NB4 (cell line): ENCODE measurements at places on chromosomes 12 and 14.

DNA sequence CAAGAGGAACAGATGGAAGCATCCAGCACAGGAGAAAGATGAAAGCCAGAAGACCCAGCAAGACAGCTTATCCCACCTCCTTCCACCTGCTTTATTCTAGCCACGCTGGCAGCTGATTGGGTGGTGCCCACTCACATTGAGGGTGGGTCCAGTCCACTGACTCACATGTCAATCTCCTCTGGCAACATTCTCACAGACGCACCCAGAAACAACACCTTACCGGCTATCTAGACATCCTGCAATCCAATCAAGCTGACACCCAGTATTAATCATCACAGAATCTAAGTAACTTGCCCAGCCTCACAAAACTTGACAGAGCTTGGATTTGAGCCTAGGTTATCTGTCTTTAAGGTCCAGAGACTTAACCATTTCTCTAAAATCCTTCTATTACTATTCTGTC lies 208.9 kb downstream of the PAH start:
- no peak for DNase-seq

- peak; percentile 50 for DNase-seq
These were observed 125.9 kb downstream of the CALM1 start for GRCh38 chr14:90522571-90523191.

DNA sequence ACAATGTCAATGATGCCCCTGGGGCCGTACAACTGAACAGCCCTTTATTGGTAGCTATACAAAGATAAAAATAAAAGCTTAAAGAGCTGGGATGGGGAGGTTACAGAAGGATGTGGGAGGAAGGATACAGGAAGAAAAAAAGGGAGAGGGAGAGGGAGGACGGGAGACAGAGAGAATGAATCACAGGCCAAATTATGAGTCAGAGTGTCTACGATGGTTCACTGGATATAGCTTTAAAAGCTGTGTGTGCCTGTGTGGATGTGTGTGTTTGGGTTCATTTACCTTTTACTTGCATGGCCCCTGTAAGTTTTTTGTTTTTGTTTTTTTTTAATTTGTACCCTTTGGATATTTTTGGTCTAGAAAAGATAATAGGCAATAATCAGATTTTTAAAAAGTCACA lies 111.9 kb downstream of the CCDC60 start:
- no peak for DNase-seq

DNA sequence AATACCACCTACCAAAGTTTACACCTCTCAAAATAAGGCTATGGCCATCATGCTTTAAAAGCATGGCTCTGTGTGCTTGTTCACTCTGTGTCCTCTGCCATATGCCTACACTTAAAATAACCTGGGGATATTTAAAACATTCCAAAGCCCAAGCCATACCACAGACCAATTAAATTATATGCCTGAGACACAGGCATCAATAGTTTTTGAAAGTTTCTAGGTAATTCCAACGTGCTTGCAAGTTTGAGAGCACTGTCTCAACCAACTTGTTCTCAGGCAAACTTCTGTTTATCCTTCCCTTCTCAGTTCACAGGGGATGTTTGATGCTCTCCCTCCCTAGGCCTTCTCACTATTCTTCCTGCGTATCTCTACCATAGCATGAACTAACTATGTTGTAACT lies 3.4 kb upstream of the FRMD6 start:
- DNase-seq, result no peak
